ENCODE measurements at places on chromosomes 7 and 10.
A peak's percentile ranks its signal among the peaks of the same experiment; 100 is the strongest.

- DNase-seq, result no peak
Observed at GRCh38 chr7:104208421-104208780, 588 bp upstream of the ORC5 start.

DNA sequence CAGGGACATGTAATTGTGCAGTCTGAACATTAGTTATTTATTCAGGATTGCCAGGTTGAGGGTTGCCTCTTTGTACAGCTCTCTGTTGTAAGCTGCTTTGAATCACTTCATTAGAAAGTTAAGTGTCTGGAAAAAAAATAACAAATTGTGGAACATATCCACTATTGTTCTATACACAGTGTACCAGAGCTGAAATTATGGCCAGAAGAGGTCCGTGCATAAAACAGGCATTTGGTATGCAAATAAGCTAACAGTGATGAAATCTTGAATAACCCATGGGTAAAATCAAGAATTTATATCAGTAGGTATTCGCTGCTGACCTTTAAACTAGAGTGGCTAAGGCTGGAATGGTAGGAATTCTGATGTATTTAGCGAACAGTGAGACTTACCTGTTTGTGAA, 152.1 kb downstream of the LHFPL3 start:
- DNase-seq, result no peak

DNA sequence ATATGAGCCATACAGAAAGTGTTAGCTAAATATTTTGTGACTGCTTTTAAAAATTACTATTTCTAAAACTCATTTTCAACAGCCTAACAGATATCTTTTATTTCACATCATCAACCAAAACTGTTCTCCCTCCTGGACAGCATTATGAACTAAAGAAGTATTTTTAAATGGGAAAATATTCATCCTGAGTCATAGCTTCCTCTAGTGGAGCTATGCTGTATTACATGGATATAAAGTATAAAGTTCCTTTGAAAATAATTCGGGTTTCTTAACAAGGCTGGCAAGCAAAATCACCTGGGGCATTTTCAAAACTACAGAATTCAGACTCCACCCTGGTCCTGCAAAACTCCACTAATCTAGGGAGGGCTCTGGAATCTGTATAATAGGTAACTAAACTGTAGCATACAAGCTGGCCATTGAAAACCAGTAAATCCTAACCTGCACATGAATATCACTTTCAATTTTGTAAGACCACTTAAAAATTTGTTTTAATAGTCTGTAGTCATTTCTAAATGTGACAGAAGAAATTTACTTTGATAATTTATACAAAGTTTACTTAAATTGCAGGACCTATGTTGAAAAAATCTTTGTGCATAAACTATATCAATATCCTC, 53.5 kb downstream of the SCIN start:
- DNase-seq, result no peak

GRCh38 chr10:52755297-52756062, 17.1 kb downstream of the MBL2 start:
- DNase-seq, result no peak

GRCh38 chr7:134167250-134167649, 40.1 kb downstream of the LRGUK start:
- DNase-seq, result no peak

DNA sequence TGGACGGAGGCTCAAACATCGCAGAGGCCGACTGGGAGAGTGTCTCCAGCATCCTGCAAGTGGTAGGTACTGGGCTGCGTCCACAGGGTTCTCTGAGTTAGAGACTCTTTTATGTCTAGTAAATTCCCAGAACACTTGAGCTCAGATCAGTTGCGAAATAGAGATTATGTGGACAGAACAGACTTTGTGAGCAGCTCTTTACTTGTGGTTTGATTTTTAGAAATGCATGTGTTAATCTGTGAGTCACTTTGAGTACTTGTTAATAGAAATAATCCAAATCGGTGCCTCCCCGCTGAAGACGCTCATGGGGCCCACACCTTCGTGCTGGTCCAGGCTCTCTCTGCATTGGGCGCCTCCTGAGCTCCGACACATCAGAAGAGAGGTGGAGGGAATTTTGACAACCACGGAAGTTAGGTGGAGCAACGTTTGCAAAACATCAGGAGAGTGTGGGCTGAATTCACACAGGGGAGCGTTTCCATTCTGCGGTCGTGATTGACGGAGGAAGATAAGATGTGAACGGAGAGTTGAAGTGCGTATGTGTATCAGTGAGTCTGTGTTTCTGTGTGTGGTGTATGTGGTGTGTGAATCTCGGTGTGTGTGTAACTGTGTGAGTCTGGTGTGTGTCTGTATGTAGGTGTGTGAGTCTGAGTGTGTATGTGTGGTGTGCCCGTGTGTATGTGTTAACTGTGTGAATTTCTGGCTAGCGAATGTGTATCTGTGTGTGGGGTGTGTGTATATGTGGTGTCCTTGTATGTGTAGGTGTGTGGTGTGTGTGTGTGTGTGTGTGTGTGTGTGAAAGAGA, 32.1 kb downstream of the PFKP start:
- no peak for DNase-seq

GRCh38 chr10:118590334-118590733, 5.1 kb downstream of the PRLHR start:
- no peak for DNase-seq

- no peak for DNase-seq
Observed at GRCh38 chr10:6083523-6084475, 5.0 kb upstream of the RBM17 start.

DNA sequence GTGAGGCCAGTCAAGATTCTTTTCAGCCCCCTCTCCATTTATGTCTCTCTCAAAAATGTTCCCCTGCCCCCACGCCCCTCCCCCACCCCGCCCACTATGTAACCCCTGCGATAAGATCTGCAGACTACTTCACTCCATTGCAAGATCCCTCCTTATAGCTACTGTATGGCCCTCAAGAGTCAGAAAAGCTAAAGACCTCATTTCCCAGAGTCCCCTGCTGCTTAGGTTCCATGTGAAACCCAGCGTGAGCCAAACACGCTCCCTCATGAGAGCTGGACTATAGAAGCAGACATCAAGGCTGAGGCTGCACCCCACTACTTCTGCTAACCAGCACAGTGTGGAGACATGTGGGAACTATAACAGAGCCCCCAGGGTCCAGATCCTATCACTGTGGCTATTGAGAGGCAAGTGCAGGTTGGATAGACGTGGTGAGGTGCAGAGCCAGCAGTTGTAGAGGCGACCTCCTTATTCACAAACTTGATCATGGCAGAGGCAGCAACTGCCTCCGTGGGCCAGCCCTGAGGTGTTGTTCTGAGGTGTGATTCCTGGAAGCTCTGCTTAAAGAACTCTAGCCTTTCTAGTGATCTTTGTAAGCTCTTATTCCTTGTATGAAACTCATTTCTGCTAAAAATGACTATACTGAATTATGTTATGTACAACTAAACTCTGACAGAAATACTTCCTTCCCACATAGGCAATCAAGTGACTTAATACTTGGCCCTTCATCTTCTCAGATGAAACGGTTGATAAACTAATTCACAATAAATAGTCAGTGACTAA, 117.0 kb upstream of the ARID5B start:
- no peak for DNase-seq

- peak; percentile 70 for DNase-seq
Observed at GRCh38 chr10:124539935-124540641, 78.5 kb downstream of the LHPP start.

DNA sequence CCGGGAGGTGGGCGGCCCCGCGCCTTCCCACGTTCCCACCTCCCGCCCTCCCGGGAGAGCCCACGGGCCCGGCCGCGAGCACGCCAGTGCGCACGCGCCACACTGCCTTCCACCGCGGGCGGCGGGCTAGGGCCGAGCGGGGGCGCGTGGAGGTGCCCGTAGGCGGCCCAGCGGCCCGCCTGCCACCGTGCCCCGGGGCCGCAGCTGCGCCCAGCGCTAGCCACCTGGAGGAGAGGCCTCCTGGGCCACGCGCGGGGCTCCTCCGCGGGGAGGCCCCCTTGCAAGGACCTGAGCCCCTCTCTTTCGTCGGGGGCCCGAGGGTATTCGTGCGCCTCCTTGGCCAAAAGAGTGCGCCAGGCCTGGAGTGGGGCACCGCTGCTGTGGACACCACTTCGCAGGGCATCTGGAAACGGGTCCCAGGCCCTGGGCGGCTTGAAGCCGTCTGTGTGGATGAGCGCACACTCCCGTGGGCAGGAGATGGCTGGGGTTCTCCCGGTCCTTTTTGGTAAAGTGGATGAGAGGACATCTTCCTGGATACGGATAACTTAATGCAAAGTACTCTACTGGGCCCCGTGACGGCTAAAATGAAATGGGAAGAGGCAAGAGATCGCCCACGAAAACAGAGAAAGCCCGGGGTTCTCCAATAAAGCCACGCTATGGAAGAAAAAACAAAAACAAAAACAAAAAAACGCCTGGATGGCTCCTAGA, 9.0 kb upstream of the EBF3 start:
- DNase-seq, result no peak

DNA sequence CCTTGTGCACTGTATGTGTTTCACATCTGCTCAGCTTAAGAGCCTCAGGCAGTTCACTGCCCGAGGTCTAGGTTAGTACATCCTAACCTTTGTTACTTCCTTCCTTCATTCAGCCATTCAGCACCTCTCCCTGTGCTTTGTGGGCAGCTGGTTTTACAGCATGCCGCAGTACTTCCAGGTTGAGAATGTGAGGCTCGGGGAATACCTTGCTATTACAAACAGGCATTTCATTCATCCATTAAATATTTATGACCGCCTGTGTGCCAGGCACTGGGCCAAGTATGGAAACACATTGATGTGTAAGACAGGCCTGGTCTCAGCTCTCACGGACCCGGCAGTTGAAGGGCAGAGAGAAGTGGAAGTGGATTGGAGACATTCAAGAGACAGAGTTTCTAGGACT, 82.4 kb downstream of the SHH start:
- DNase-seq, result no peak

- DNase-seq, result no peak
Observed at GRCh38 chr10:71998840-71999194, 34.6 kb downstream of the CHST3 start.

- DNase-seq, result no peak
Observed at GRCh38 chr7:9013940-9014339, 580.5 kb downstream of the NXPH1 start.

GRCh38 chr10:86138551-86139065, 228.0 kb downstream of the GRID1 start:
- no peak for DNase-seq

DNA sequence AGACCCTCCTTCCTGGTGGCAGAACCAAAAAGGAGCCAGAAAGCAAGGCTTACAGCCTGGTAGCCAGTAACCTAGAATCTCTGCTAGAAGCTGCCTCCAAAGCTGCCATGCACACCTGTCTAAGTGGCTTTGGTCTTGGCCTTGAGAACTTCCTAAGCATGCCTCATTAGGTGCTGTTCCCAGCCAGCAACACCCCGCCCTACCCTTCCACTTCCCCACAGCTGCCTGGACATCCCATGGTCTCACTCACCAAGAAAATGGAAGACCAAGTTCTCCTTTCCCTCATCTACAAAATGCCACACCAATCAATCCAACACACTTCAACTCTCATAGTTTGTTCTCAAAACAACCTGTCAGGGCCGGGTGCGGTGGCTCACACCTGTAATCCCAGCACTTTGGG, 4.2 kb downstream of the PSAP start:
- no peak for DNase-seq

- no peak for DNase-seq
Observed at GRCh38 chr7:128812514-128813168, 17.6 kb upstream of the FLNC start.

DNA sequence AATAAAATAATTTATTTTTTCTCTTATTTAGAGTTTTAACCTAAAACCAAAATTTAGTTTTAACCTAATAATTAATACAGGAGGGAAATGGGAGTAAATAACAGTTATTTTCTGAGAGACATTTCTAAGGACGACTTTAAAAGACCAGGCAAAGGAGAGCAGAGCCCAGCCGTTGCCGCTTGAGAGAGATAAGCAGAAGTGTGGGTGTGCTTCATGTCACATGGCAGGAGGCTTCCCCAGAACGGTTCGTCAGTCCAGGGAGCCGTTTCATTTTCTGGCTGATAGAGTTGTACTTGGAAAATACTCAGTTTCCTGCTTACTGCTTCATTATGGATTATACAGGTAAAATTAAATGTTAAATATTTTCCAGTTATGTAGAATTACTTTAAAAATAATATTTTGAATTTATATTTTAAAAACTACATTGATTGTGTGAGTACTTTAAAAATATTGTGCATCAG, 61.4 kb downstream of the ST7 start:
- DNase-seq, result no peak

GRCh38 chr10:24344279-24344678, 135.3 kb downstream of the KIAA1217 start:
- DNase-seq, result no peak

- DNase-seq, result no peak
Observed at GRCh38 chr7:40757109-40757508, 622.3 kb downstream of the SUGCT start.

GRCh38 chr7:2116989-2117591, 115.7 kb downstream of the MAD1L1 start:
- no peak for DNase-seq

GRCh38 chr10:94173594-94173993, 179.9 kb downstream of the PLCE1 start:
- no peak for DNase-seq

- no peak for DNase-seq
Observed at GRCh38 chr10:102691285-102692066, 22.7 kb downstream of the ARL3 start.

- no peak for DNase-seq
Observed at GRCh38 chr10:15053061-15053460, 9.3 kb downstream of the OLAH start.

GRCh38 chr7:81767926-81768325, 1.9 kb downstream of the HGF start:
- no peak for DNase-seq

DNA sequence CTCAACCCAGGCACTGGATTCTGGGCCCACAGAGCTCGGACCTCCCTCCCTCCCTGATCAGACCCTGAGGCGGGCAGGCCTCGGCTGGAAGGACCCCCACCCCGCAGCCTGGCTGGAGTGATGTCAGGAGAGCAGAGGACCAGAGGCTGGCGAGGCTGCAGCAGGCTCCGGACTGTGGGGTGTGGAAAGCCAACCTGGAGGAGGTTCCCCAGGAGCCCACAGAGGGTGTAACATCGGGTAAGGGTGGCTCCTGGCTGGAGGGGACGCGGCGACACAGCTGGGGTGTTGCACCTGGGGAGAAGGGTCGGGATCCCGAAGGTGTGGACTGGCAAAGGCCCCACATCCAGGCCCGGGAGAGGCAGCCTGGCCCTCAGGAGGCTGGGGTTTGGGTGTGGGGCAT, 8.9 kb upstream of the MICALL2 start:
- no peak for DNase-seq

GRCh38 chr10:25388188-25388861, 213.5 kb downstream of the GPR158 start:
- DNase-seq, result no peak
